NCI-H1092 treated with DMSO at 0.1 percent for 48 hours (cell line): ENCODE measurements at places on chromosomes 2 and 18.

DNA sequence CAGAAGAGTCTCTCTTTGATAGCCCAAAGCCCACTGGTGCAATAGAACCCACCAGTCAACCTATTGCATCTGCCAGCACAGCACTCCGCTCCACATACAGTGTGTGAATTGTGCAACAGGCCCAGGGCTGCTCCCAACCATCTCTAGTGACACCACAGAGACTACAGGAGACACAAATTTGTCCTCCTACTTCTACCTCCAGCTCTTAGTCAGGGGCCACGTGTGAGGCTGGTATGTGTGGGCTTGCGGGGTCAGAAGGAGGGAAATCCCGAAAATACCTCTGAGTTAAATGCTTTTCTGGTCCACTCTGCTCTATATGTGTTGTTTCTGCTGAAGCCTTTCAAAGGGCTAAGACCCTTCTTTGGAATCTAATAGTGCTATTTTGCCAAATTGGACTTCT, 18.0 kb downstream of the DGUOK start:
- no peak for DNase-seq

DNA sequence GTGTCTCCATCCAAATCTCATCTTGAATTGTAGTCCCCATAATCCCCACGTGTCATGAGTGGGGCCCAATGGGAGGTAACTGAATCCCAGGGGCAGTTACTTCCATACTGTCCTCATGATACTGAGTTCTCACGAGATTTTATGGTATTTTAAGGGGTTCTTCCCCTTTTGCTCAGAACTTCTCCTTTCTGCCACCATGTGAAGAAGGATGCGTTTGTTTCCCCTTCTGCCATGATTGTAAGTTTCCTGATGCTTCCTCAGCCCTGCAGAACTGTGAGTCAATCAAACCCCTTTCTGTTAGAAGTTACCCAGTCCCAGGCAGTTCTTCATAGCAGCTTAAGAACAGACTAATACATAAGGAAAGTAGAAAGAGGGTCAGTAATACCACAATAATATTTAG, 480.4 kb downstream of the KCNJ3 start:
- no peak for DNase-seq

DNA sequence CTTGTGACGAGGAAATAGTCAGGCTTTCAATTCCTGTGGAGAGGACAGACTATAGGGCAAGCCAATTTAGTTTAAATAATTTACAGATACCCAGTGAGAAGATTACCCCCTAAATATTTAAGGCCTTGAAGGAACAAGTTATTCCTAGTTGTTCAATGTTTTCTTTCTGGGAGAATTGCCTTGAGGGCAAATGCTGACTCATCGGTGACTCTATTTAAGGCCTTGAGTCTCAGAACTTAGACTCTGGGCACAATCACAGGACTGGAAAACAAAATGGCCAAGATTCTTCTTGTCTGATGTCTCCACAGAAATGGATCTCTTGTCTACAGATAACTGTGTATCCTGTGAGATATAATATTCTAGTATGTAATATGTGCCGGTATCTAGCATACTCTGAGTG, 467.1 kb downstream of the SUCLG1 start:
- no peak for DNase-seq

DNA sequence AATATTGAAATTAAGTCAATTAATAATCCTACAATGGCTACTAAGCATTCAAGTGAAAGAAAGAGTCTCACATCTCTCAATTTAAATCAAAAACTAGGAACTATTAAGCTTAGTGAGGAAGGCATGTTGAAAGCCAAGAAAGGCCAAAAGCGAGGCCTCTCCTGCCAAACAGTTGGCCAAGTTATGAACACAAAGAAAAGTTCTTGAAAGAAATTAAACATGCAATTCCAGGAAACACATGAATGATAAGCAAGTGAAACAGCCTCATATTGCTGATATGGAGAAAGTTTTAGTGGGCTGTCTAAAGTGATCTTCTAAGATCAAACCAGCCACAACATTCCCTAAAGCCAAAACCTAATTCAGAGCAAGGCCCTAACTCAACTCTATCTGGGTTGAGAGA, 11.8 kb downstream of the RDH14 start:
- no peak for DNase-seq

DNA sequence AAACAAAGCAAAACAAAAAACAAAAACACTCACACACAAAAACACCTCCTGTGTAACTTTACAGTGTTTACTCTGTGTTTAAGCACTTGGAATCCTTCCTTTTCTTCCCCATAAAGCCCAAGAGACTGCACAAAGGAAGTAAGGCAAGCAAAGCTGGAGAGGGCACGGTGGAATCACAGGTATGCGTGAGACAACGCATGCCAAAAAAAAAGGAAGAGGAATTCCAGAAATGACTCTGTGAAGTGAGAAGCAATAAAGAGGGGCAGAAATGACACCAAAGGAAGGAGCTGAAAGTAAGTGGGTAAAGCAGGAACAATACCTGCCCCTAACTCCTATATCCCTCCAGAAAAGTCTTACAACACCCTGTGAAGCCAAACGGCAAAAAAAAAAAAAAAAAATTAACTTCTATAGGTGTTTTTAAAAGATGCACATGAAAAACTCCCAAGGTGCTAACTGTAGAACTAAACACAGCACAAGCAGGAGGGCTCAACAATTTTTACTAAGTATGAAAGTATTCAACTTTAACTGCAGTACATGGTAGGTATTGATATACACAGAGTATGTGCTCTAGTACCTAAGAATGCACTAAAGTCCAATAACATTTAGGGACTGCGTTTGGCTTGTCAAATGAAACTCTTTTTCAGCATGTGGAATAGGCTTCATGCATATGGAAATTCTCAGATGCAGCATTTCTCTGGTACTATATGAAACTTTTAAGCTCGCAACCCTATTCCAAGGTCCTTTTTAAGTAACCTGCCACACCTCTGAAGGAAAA, 9.1 kb downstream of the RND3 start:
- DNase-seq: no peak

- DNase-seq: no peak
Measured at GRCh38 chr2:96920801-96921560, 51.1 kb upstream of the SEMA4C start.

DNA sequence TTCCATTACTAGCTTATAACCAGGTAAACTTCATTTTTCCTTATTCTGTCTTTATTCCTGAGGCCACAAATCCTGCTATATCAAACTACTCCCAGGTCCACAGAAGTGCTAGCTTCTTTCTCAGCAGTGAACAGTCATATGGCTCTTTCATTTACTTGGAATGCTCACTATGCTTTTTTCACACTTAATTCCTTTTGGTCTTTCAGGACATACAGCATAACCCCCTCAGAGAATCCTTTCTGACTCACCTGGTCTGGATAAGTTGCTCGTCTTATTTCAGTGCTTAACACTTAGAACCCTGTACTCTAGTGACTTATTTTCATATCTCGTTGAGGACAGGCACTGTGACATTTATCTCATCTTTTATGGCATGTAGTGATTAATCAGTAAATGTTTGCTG, 325.0 kb upstream of the UBE2E3 start:
- DNase-seq: no peak
